Uterus (tissue), 4 donors: ENCODE measurements at places on chromosomes 11 and 22.

DNA sequence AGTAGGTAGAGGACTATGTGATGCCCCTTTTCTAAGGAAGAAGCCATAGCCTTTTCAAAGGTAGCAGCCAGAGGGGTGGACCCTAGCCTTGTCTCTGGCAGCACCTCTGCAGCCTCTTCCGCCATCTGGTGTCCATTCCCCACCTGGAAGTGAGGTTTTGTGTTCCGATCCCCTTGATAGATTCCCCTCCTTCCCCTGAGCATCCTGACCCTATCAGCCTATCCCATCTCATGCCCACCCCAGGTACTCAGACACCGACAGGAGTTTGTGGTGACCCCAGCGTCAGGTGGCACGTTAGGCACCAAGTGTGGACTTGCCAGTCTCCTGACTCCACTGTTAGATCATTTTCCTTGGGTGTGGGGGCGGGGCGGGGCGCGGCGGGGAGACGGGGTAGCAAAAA, 398 bp upstream of the FAM89B start:
- DNase-seq = no peak

GRCh38 chr11:45423036-45423435, 136.9 kb upstream of the SYT13 start:
- DNase-seq = no peak

- no peak for DNase-seq
Observed at GRCh38 chr11:109527496-109527895, 105.5 kb downstream of the C11orf87 start.

DNA sequence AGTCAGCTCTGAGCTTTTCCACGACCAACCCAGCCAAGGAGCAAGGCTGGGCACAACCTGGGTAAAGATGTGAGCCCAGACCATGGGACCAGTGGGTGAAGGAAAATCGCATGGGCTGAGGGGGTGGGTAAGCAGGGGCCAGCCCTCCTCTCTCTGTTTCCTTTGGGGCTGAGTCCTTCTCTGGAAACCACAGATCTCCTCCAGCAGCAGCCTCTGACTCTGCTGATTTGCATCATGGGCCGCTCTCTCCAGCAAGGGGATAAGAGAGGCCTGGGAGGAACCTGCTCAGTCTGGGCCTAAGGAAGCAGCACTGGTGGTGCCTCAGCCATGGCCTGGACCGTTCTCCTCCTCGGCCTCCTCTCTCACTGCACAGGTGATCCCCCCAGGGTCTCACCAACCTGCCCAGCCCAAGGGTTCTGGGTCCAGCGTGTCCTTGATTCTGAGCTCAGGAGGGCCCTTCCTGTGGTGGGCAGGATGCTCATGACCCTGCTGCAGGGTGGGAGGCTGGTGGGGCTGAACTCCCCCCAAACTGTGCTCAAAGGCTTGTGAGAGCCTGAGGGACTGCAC, 67.8 kb downstream of the GGTLC2 start:
- no peak for DNase-seq
